ENCODE measurements at places on chromosomes 4 and X.

DNA sequence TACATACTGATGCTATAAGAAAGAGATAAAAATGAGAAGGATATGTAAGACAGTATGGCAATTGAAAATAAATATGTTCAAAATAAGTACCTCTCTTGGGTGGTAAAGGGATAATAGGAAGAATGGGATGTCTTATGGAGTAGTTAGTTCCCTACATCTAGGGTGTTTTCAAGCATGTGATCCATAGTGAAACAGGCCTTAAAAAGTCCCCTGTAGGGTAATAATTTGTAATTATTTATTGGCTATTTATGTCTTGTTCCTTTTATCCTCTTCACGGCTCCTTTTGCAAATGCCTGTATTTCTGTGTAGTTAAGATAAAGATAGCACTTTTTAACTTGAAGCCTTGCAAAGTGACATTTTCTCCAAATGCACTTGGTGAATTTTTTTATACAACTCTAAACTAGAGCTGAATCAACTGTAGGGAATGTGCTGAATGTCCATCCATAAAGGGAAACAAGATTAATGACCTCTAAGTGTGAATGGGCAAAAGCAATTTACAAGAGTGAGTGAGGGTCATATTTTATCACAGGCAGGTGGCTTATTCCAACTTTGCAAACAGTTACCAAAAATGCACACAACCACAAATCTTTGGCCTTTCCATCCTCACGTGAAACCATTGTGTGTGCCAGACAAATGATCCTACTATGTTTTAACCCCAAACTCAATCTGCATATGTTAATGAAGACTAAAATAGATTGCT lies 299.0 kb downstream of the KCNIP4 start:
- DNase-seq, result no peak

GRCh38 chrX:19133231-19133630 lies 11.0 kb upstream of the ADGRG2 start:
- DNase-seq, result no peak

GRCh38 chr4:59057804-59058203 lies 1947.6 kb upstream of the IGFBP7 start:
- DNase-seq, result no peak

DNA sequence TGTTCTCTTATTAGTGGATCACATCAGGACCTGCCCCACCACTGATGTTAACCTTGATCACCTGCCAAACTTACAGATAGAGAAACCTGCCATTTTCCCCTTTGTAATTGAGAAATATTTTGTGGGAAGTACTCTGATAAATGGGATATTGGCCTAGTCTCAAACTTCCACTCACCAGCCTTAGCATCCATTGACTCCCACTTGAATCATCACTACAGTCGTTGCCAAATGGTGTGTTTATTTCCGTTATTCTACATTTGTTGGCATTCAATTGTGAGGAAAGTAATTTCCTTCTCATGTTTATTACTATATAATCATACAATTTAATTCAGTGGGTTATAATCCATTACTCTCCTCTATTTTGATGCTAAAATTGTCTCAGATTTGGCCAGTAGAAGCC lies 156.4 kb upstream of the CXCL13 start:
- DNase-seq, result no peak

GRCh38 chr4:180637616-180638015 lies 1605.6 kb upstream of the TENM3 start:
- DNase-seq, result no peak

DNA sequence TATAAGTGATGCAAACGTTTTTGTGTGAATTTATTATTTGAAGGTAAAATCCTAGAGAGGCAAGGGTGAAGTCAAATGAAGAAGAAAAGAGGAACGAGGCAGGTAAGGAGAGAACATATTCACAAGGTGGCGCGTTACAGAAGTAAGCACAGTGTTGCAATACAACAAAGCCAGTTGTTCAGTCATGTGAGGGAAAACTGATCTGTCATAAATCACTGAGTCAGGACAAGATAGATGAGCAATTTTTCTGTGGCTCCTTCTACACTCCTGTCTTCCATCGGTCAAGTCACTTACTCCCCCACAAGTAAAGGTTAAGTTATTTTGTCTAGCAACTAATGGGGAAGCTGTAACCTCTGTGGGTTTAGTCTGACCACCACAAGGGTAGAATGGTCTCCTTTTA lies 203.0 kb upstream of the GK2 start:
- no peak for DNase-seq

GRCh38 chr4:40193016-40193571 lies 3.7 kb upstream of the RHOH start:
- no peak for DNase-seq

DNA sequence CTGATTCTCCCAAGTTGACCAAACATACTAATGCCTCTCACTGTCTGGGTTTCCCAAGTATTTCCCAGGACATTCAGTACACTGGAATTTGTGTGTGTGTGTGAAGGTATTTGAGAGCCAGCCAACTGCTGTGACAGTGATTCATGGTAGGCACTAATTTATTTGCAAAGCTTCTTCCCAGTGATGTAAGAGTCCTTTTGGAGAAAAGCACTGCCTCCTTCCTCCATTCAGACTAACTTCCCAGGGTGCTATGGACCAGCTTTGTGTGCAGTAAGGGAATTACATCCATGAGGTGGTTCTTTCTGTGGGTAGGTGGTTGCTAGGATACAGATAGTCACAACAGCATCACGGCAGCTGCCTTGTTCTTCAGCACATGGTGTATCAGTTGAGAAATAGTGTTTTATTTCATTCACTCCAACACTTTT lies 8.7 kb downstream of the EGF start:
- DNase-seq, result no peak

GRCh38 chr4:37978248-37978924 lies 18.2 kb downstream of the PTTG2 start:
- DNase-seq, result no peak

DNA sequence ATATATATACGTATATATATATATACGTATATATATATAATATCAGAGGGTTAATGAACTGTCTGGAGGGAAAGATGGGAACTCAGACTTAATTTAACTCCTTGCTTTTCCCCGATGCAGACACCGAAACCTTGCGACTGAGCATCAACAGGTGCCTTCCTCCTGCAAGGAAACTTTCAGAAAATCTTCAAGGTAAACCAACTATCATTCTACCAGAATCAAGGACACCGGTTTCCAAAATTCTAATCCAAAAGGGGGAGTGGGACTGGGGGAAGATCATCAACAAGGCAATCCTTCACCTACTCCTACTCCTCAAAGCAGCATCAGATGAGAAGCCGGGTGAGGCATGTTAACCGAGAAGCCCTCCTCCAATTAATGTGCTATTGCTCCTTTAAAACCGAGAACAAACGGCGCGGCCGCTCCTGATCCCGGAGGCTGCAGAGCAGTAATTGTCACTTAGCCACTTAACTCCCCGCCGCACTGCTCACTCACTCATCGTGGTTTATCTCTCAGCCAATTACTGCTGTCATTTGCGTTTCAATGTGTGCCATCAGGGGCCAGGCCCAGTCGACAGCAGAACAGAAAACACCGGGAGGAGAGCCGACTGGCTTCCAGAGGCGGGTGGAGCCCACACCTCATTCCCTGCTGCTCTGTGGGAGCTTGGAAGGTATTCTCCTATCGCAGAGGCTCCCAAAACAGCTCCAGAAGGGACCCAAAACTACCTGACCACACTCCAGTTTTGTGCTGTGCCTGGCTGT lies 61.7 kb downstream of the MAML3 start:
- peak; percentile 44 for DNase-seq

DNA sequence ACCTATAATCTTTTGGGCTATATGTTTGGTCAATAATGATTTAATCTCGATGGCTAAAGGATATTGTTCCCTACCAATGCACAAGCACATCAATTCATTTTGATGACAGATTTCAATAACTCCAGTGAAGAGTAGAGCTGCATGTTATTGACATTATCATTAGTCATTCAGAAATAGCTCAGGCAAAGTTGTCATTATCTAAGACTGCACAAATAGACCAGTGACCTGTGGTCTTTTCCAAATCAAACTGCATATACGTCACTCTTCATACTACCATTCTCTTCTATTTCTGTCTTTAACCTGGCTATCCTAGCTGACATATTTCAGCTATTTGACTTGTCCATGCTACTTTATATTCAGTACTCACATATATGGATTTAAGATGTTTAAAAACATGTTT lies 1050.8 kb downstream of the C4orf33 start:
- DNase-seq, result no peak

GRCh38 chrX:136768469-136769084 lies 12.2 kb downstream of the ARHGEF6 start:
- no peak for DNase-seq

DNA sequence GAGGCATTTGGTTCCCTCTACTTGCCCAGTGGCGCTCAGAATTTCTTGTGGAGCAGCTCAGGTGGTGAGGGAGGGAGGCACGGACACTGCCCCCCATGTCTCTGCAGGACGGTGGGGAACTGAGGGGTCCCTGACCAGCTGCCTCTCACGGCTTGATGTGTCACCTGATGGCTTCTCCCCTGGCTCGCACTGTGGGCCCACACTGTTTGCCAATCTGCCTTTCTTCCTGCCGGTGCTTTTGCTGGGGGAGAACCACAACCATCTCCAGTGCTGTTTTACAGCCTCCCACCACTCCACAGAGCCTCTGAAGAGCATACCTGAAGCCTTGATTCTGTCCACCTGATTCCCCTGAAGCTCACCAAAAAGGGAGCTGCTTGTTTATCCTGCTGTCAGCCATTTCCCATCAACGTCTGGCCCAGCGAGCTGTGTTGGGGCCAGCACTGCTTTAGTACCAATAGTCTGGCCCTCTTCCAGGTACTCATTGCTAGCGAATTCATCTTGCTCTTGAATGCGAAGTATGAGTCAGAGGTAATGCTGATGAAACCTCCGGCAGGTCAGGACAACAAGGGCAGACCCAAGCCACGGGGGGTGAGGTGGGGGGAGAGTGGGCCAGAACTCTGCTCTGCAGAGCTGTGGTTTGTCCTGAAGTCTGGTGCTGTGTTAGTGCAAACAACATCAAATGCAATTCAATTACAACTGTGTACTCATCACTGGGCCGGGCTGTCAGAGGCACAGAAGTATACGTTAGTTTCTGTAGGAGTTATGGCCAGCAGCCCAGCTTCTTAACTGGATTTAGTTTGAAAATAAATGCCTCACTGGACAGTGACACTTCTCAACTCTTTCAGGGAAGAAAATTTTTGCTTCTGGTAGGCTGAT lies 208.3 kb upstream of the JADE1 start:
- peak; percentile 46 for DNase-seq

DNA sequence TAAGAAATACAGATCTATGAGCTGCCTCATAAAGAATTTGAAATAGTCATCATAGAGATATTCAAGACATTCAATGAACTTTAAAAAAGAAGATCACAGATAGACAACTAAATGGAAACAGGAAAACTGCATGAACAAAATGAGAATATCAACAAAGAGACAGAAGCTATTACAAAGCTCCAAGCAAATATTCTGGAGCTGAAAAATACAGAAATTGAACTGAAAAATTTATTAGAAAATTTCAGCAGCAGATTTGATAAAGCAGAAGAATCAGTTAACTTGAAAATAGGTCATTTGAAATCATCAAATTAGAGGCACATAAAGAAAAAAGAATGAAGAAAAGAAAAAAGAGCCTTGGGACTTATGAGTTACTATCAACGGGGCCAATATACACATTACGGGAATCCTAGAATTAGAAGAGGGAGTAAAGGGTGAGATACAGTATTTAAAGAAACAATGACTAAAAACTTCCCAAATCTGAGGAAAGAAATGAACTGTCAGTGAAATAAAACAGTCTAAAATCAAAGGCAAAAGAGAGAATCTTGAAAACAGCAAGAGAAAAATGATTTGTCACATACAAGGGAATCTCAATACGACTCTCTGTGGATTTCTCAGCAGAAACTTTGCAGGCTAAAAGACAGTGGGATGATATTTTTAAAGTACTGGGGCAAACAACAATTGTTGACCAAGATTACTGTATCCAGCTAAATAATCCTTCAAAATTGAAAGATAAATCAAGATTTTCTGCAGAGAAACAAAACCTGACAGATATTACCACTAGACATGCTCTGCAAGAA lies 641.6 kb downstream of the ANKRD50 start:
- no peak for DNase-seq

DNA sequence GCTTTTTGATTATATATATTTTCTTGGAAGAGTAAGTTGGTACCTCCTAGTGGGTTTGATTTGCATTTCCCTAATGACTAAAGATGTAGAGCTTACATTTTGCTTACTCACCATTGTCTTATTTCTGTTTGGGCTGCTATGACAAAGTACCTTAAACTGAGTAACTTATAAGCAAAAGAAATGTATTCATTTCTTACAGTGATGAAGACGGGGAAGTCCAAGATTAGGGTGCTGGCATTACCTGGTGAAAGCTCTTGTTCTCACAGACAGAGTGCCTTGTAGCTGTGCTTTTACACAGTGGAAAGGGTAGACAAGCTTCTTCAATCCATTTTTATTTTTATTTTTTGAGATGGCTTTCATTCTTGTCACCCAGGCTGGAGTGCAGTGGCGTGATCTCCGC lies 229.2 kb upstream of the AGA start:
- DNase-seq, result no peak

DNA sequence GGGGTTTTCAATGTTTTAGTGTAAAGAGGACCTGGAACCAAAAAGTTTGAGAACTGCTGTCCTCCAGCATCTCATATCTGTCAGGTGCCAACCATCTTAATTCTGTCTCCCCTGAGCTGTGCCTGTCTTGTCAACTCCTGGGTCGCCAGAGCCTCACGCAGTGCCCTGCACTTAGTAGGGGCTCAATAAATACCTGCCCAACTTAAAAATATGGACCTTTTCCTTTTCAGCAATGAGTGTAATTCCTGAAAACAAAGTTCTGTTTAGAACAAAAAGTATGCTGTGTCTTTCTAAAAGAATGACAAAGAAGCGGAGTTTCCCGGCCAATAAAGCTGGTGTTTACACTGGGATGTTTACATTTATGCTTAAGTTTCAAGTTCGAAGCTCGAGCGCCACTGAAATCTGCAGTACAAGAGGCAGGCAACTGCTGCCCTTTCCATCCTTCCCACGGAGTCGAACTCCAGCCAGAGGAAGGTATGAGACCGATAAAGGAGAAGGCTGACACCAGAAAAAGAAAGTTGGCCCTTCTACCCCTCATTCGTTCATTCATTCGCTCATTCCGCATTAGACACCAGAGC lies 1.1 kb upstream of the HTATSF1 start:
- DNase-seq, result no peak

GRCh38 chr4:9762823-9763475 lies 18.5 kb upstream of the DRD5 start:
- peak; percentile 69 for DNase-seq

GRCh38 chr4:181608181-181608580 lies 635.0 kb upstream of the TENM3 start:
- no peak for DNase-seq

- DNase-seq, result no peak
Measured at GRCh38 chrX:107686792-107687191, 58.5 kb downstream of the PRPS1 start.

- peak; percentile 10 for DNase-seq
Measured at GRCh38 chrX:153458476-153458875, 11.9 kb downstream of the HAUS7 start.

Data from left hindlimb (tissue), 1 donor.